Uterine smooth muscle cell (primary cell): ENCODE measurements at places on chromosomes 1 and 21. TPM values are rescaled to one million over a fixed set of nuclear protein-coding genes. Genes with fewer than 3 reads are reported as not detected.

TPM3 gene
- total RNA-seq: 485 and 1,214 TPM in 2 replicates

SLC9C2 gene
- not detected in 2 replicates for total RNA-seq

B3GALT5 gene
- total RNA-seq: 0.33 and 1.1 TPM in 2 replicates

KIAA1614 gene
- total RNA-seq: 6.3 and 6.5 TPM in 2 replicates
